T-cell (primary cell): ENCODE measurements at places on chromosomes 11 and 22.

DNA sequence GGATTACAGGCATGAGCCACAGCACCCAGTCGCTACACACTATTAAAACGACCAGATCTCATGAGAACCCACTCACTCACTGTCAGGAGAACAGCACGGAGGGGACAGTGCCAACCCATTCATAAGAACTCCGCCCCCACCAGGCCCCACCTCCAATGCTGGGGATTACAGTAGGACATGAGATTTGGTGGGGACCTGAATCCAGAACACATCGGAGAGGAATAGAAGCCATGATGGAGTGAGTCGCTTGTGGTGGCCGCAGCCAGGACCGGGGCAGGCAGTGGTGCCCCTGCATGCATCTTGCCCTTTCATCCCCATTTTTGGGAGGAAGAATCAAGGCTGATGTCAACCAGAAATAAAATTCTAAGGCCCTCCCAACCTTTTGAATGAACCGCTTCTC is 8.7 kb downstream of the NADSYN1 start:
- no peak overlapping the region for H3K27ac ChIP-seq
- no peaks in the 10 kb centered on the region for H3K4me1 ChIP-seq
- no peak overlapping the region for H3K4me3 ChIP-seq

DNA sequence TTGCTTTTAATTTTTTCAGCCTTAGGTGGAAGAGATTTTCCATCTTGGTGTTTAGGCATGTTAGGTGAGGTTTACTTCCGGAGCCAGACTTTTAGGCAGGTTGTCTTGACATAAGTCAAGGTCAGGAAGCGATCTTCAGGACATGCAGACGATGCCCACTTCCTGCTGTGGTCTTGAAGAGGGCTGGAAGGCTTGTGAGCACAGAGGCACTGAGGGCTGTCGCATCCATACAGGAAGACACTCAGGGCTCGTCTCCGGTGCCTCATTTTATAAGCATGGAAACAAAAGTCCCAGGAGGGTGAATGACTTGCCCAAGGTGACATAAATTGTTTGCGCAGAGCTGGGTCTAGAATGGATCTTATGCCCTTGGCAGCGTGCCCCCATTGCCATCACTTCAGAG is 30.8 kb downstream of the MARK2 start:
- H3K4me3 ChIP-seq = peak overlapping the region; percentile 27
- H3K27ac ChIP-seq = peak overlapping the region; percentile 78
- no peaks in the 10 kb centered on the region for H3K27me3 ChIP-seq
- no peaks in the 10 kb centered on the region for H3K36me3 ChIP-seq
- DNase-seq = peak; percentile 56

GRCh38 chr11:10409207-10409661 is 45.8 kb upstream of the AMPD3 start:
- H3K4me3 ChIP-seq = no peak overlapping the region
- no peak overlapping the region for H3K27ac ChIP-seq
- no peak for DNase-seq
- peaks cover 10% of the 10 kb centered on the region for H3K4me1 ChIP-seq
- H3K36me3 ChIP-seq = no peaks in the 10 kb centered on the region

DNA sequence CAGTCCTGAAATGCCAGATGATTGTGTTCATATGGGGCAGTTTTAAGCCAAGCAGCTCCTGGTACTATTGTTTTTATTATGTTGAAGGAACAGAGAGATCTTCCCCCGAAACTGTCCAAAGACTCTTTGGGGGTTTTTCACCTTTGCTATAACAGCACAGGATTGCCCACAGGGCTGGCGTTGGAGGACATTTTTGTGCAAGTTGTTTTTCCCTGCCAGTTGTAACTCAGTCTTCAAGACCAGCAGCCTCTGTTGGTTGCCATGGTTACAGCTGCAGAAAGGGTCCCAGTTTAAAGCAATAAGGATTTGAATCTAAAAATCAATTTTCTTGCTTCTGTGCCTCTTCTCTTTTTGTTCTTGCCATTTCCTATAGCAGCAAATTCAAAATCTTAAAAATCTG is 45.4 kb upstream of the YWHAH start:
- H3K27me3 ChIP-seq = no peaks in the 10 kb centered on the region
- no peak overlapping the region for H3K27ac ChIP-seq
- H3K4me1 ChIP-seq = no peaks in the 10 kb centered on the region
- DNase-seq = no peak
- no peak overlapping the region for H3K4me3 ChIP-seq

- H3K4me3 ChIP-seq = no peak overlapping the region
- peaks cover 52% of the 10 kb centered on the region for H3K4me1 ChIP-seq
- no peaks in the 10 kb centered on the region for H3K27me3 ChIP-seq
- no peaks in the 10 kb centered on the region for H3K36me3 ChIP-seq
These were observed 2.4 kb upstream of the IFITM2 start for GRCh38 chr11:304915-305843.

DNA sequence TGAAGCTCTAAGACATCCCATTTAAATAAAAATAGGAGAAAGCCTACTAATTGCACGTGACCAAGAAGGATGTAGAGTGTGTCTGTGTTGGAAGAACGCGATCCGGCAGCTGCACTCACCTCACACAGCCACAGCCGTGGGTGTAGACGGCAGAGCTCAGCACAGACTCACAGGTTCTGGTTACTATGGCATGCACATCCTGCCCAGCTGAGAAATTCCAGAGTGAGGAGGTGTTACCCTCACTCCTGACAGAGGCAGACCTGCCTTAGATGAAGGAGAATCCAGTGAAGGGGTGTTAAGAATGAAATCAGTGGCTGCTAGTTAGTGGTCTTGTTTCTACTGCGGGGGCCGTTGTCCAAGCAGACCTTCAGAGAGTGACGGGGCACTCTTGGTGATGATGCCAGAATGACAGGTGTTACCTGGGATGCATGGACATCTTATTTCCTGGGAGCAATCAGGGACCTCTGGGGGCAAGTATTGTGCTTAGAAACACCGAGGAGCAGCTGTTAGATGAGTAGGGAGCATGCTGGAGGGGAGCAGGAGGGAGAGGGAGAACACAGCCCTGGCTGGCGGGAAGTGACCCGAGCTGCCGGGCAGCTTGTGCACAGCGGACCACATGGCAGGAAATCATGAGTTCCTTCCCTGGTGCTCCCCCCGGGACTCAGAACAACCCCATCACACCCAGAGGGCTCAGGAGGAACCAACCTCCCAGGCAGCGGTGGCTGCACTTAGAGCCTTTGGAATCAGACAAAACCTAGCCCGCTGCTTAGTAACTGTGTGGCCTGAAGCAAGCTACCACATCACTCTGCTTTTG is 12.3 kb downstream of the KCNJ5 start:
- DNase-seq = no peak
- no peak overlapping the region for H3K27ac ChIP-seq
- H3K4me1 ChIP-seq = peaks cover 23% of the 10 kb centered on the region
- H3K4me3 ChIP-seq = no peak overlapping the region

DNA sequence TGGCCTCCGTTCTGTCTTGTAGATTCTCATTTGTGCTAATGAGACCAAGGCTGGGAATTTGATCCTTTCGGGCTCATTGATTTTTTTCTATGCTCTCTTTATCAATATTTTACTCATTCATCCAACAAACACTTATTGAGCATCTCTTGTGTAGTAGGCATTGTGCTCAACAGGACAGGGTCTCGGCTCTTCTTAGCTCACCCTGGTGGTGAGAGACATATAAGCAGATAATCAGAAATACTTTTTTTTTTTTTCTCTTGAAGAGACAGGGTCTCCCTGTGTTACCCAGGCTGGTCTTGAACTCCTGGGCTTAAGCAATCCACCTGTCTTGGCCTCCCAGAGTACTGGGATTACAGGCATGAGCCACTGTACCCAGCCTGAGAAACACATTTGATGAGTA is 48.0 kb upstream of the SLC5A1 start:
- no peak for DNase-seq
- no peak overlapping the region for H3K27ac ChIP-seq
- no peaks in the 10 kb centered on the region for H3K27me3 ChIP-seq
- no peaks in the 10 kb centered on the region for H3K4me1 ChIP-seq
- H3K4me3 ChIP-seq = no peak overlapping the region
- H3K36me3 ChIP-seq = no peaks in the 10 kb centered on the region

GRCh38 chr11:22797047-22797446 is 32.6 kb downstream of the SVIP start:
- H3K4me1 ChIP-seq = no peaks in the 10 kb centered on the region
- no peaks in the 10 kb centered on the region for H3K27me3 ChIP-seq
- H3K4me3 ChIP-seq = no peak overlapping the region
- no peak overlapping the region for H3K27ac ChIP-seq
- no peak for DNase-seq
- no peaks in the 10 kb centered on the region for H3K36me3 ChIP-seq

GRCh38 chr11:16337421-16338213 is 18.7 kb downstream of the SOX6 start:
- H3K27ac ChIP-seq = no peak overlapping the region
- no peaks in the 10 kb centered on the region for H3K36me3 ChIP-seq
- H3K4me1 ChIP-seq = no peaks in the 10 kb centered on the region
- DNase-seq = no peak
- H3K4me3 ChIP-seq = no peak overlapping the region
- H3K27me3 ChIP-seq = no peaks in the 10 kb centered on the region

- no peak for DNase-seq
- no peak overlapping the region for H3K4me3 ChIP-seq
- no peaks in the 10 kb centered on the region for H3K36me3 ChIP-seq
- H3K27me3 ChIP-seq = no peaks in the 10 kb centered on the region
- H3K27ac ChIP-seq = no peak overlapping the region
These were observed 37.6 kb upstream of the RCN1 start for GRCh38 chr11:32053151-32053888.

- H3K4me3 ChIP-seq = no peak overlapping the region
- peaks cover 9% of the 10 kb centered on the region for H3K27me3 ChIP-seq
- DNase-seq = no peak
- H3K36me3 ChIP-seq = no peaks in the 10 kb centered on the region
- H3K4me1 ChIP-seq = no peaks in the 10 kb centered on the region
These were observed 18.4 kb downstream of the OR2AT4 start for GRCh38 chr11:75078233-75078632.

- H3K4me3 ChIP-seq = no peak overlapping the region
- no peak overlapping the region for H3K27ac ChIP-seq
- DNase-seq = no peak
- H3K4me1 ChIP-seq = no peaks in the 10 kb centered on the region
These were observed 70.6 kb downstream of the ZBTB16 start for GRCh38 chr11:114130115-114130576.

DNA sequence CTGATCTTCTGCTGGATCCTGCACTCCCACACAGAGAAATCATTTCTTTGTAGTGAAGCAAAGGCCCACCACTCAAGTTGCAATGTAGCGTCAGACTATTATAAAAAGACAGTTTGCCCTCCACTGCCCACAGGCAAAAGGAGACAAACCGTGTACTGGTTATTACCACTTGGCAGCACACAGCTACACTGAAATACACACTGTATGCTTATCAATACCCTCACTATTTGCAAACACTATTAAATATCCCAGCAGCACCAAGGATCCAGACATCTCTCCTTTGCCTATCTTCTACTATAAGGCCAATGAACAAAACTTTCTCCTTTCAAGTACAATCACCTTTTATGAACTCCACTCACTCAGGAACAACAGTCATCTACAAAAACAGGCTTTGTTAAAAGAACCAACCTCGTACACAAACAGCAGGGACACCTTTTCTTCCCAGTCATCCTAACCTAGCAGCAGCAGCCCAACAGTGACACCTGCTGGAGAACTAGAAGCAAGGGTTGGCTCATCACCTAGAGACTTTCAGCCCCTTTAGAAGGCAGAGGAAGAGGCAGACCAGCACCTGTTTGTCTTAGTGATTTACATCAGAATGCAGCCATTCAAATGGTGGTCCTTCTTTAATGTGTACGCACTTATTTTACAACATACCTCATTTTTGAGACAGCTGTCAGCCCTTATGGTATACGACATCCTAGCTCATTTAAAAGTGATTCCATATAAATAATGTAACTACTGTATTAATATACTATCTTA is 56.1 kb downstream of the AMBRA1 start:
- H3K36me3 ChIP-seq = peaks cover 6% of the 10 kb centered on the region
- no peak overlapping the region for H3K27ac ChIP-seq
- no peaks in the 10 kb centered on the region for H3K4me1 ChIP-seq
- no peak overlapping the region for H3K4me3 ChIP-seq
- no peaks in the 10 kb centered on the region for H3K27me3 ChIP-seq
- peak; percentile 50 for DNase-seq

DNA sequence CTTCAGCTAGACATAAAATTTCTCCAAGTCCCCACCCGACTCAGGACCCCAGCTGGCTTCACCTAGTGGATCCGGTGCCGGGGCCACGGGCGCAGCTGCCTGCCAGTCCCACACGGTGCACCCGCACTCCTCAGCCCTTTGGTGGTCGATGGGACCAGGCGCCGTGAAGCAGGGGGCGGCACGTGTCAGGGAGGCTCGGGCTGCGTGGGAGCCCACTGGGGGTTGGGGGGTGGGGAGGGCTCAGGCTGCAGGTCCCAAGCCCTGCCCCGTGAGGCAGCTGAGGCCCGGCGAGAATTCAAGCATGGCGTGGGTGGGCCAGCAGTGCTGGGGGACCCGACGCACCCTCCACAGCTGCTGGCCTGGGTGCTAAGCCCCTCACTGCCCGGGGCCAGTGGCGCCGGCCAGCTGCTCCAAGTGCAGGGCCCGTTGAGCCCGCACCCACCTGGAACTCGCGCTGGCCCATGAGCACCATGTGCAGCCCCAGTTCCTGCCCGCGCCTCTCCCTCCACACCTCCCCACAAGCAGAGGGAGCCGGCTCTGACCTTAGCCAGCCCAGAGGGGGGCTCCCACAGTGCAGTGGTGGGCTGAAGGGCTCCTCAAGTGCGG is 747.0 kb downstream of the FAM181B start:
- no peak overlapping the region for H3K4me3 ChIP-seq
- DNase-seq = no peak
- H3K4me1 ChIP-seq = no peaks in the 10 kb centered on the region
- H3K36me3 ChIP-seq = no peaks in the 10 kb centered on the region
- H3K27ac ChIP-seq = no peak overlapping the region
- H3K27me3 ChIP-seq = no peaks in the 10 kb centered on the region

DNA sequence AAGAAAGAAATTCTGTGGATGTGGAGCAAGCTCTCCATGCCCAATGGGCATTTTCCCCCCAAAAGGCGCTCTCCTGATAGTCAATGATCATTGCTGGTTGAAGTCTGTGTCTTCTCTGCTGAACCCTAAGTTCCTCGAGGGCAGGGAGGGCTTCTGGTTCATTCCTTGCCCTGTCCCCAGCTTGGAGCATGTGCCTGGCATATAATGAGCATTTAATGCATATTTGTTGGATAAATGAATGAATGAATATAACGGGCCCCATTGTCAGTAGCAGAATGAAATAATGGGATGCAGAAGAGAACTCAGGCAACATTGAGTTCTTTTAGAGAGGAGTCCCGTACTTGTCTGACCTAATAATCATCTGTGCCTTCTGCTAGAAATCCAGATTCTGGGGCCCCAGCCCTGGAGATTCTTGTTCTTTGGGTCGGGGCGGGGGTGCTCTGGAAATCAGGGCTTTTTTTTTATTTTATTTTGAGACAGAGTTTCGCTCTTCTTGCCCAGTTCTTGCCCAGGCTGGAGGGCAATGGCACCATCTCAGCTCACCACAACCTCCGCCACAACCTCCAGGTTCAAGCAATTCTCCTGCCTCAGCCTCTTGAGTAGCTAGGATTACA is 64.4 kb downstream of the CD82 start:
- no peak overlapping the region for H3K4me3 ChIP-seq
- no peaks in the 10 kb centered on the region for H3K36me3 ChIP-seq
- no peaks in the 10 kb centered on the region for H3K4me1 ChIP-seq
- no peak for DNase-seq
- no peak overlapping the region for H3K27ac ChIP-seq

GRCh38 chr11:125945011-125945796 is 640 bp upstream of the VSIG10L2 start:
- no peaks in the 10 kb centered on the region for H3K36me3 ChIP-seq
- peaks cover 35% of the 10 kb centered on the region for H3K27me3 ChIP-seq
- no peak for DNase-seq

- no peaks in the 10 kb centered on the region for H3K36me3 ChIP-seq
- H3K27ac ChIP-seq = no peak overlapping the region
- DNase-seq = no peak
- H3K4me3 ChIP-seq = no peak overlapping the region
These were observed 39.9 kb downstream of the CADM1 start for GRCh38 chr11:115464269-115464668.
